ENCODE measurements at places on chromosomes 1 and 21.

- no peak for DNase-seq
Measured at GRCh38 chr21:24223624-24224023, 1383.7 kb downstream of the MRPL39 start.

- DNase-seq: no peak
Measured at GRCh38 chr1:100757946-100758345, 38.4 kb downstream of the VCAM1 start.

- DNase-seq: no peak
Measured at GRCh38 chr1:236502579-236502971, 21.2 kb upstream of the LGALS8 start.

GRCh38 chr1:183080406-183080805 lies 57.2 kb downstream of the LAMC1 start:
- no peak for DNase-seq

- no peak for DNase-seq
Measured at GRCh38 chr1:183289051-183289496, 103.0 kb downstream of the LAMC2 start.

- DNase-seq: no peak
Measured at GRCh38 chr1:219433496-219434131, 179.3 kb downstream of the ZC3H11B start.

GRCh38 chr1:230696722-230697437 lies 17.0 kb downstream of the AGT start:
- no peak for DNase-seq

- DNase-seq: no peak
Measured at GRCh38 chr1:20037877-20038276, 32.1 kb upstream of the PLA2G5 start.

- DNase-seq: no peak
Measured at GRCh38 chr1:8517661-8518489, 200.0 kb downstream of the SLC45A1 start.

DNA sequence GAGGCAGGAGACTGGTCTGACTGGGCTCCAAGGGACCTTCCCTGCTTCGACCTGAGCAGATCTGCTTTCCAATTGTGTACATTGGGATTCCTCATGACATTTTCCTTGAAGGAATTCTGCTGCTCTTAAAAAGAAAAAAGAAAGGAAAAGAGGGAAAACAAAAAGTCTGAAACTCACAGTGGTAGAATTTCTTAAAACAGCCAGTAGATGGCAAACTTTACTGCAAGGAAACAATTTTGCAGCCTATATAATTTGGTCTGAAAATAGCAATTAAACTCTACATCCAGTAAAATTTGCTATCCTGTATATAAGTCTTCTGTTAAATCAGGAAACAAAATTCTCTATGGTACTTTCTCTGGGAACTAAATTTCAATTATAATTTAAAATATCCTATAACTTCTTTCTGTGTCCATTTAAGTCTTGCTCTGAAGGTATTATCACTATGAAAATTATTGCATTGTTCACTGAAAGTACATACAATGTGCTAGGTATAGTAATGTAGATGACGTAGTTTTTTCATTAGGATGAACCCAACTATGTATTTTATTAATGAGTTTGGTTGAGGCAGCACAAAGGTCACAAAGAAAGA lies 59.8 kb downstream of the CRB1 start:
- DNase-seq: no peak

All from stimulated activated CD4-positive, alpha-beta T cell treated with anti-CD3 and anti-CD28 coated beads, Interleukin-15, amount 100 ng/mL, for 24 hours (primary cell).